ENCODE measurements at places on chromosomes 5 and 9. TPM values are rescaled to one million over a fixed set of nuclear protein-coding genes. Genes with fewer than 3 reads are reported as not detected.

Gene CCL28
- 2.2 TPM for total RNA-seq

Gene PCDH12
- 4.1 TPM for total RNA-seq

Gene C9orf153
- 0.53 TPM for total RNA-seq

Gene SLC6A3
- not detected for total RNA-seq

Gene CSF1R
- total RNA-seq, result 31.6 TPM

Gene COMMD10
- total RNA-seq, result 31.1 TPM

Gene AGXT2
- total RNA-seq, result not detected

Gene FAXDC2
- 27.6 TPM for total RNA-seq

Gene FOXD4
- total RNA-seq, result 0.19 TPM

Gene UHRF2
- total RNA-seq, result 19.9 TPM

Gene PTGES
- 5.4 TPM for total RNA-seq

Gene CREBRF
- total RNA-seq, result 24.8 TPM

Gene AGPAT2
- total RNA-seq, result 70.9 TPM

Gene TESK1
- total RNA-seq, result 27.7 TPM

Gene RGS7BP
- 8.1 TPM for total RNA-seq

Gene ADAMTS16
- total RNA-seq, result not detected

Gene CXCL14
- total RNA-seq, result 0.85 TPM

Gene IL6ST
- 192 TPM for total RNA-seq

Gene GABRA1
- total RNA-seq, result not detected

Gene FGF1
- 23.1 TPM for total RNA-seq

Gene TMC1
- total RNA-seq, result not detected

Gene RASGRF2
- 4.3 TPM for total RNA-seq

Gene AK3
- 111 TPM for total RNA-seq

Gene PRUNE2
- 41.5 TPM for total RNA-seq

Gene CENPK
- 0.28 TPM for total RNA-seq

Gene NEUROG1
- total RNA-seq, result not detected

Gene SHROOM1
- total RNA-seq, result 3.6 TPM

Gene C7
- 566 TPM for total RNA-seq

Gene TMEM174
- not detected for total RNA-seq

Gene GNPDA1
- 22.5 TPM for total RNA-seq

Gene ERAP2
- 6.3 TPM for total RNA-seq

Gene MARCHF11
- 1.3 TPM for total RNA-seq

Gene JAKMIP2
- total RNA-seq, result 1.3 TPM

Gene FKBP15
- 19.5 TPM for total RNA-seq

Gene PALM2AKAP2
- 85.2 TPM for total RNA-seq

Gene FOXD4L3
- not detected for total RNA-seq
